Cortex of kidney (tissue), 1 donor: ENCODE measurements at places on chromosomes 7 and 10.

GRCh38 chr7:2217716-2218443 is 14.9 kb downstream of the MAD1L1 start:
- no peak for DNase-seq

DNA sequence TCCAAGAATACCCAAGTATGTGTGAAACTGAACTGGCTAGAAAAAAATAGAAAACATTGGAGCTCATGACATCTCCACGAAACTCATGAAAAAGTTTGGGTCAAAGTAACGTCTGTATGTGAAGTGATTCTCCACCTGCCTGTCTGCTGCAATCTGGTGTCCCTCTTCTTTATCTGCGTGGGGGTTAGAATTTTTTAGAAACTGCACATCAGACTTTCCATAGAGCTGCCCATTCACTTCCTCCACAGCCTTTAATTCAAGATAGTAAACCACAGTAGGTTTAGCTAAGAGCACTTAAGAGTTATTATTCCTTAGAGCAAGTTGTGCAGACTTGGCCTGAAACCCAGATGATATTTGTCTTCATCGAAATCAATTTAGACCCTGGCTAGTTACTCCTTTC is 55.3 kb downstream of the SCIN start:
- DNase-seq, result no peak

- no peak for DNase-seq
These were observed 24.8 kb upstream of the GIMAP8 start for GRCh38 chr7:150425670-150426069.

DNA sequence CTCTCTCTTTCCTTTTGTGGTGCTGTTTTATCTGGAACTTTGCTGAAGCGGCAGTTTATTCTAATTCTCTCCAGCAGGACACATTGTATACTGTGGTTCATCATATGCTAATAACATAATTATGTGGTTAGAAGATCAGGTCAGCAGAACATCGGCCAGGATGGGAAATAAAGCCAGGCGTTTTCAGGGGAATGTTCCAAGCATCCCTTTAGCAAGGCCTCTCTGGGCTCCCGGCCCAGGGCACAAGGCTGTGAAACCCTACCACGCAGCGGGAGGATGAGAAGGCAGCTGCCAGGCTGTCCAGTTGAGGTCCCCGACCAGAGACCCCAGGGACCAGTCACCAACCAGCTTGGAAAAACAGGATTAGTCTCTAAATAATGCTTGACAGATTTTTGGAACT is 112.2 kb upstream of the GALNT17 start:
- no peak for DNase-seq

DNA sequence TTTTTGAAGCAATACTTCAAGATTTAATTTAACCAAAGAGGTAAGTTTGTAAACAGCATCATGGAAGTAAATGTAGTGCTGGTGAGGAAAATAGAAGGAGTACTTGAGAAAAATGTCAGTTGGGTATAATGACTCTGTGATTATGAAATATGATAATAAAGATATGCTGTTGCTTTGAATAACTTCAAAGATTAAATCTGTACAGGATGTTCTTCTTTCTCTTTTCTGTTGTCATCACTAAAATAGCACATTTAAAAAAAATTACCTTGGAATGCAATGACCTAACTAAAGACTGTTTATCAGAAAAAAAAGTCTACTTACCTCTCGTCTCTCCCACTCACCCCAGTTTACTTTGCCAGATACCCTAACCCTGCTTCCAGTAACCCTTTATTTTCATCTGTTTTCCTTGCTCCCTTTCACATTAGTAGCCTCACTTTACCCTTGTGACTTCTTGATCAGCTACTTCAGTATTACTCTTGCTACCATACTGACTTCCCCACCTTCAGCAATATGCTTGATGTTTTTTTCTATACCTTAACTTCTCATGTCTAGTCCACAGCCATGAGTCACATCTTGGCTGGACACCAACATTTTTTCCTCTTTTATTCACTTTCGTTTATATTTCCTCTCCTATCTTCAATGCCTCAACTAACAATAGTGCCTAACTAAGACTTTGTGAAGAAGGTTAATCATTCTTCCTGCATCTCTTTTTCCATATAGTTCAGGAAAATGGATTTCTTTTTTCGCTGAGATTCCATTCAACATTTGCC is 29.7 kb upstream of the TAS2R16 start:
- no peak for DNase-seq

DNA sequence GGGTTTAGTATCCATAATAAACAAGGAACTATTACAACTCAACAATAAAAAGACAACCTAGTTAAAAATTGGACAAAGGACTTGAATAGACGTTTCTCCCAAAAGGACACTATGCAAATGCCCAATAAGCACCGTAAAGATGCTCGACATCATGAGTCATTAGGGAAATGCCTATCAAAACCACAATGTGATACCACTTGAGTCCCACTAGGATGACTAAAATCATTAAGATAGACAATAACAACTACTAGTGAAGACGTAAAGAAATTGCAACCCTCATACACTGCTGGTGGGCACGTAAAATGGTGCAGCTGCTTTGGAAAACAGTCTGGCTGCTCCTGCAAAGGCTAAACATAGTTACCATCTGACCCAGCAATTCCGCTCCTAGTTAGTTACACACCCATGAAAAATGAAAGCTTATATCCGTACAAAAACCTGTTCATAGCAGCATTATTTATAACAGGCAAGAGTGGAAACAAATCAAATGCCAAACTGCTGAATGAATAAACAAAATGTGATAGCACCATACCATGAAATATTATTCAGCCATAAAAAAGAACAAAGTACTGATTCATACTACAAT is 17.3 kb downstream of the CCDC3 start:
- no peak for DNase-seq

DNA sequence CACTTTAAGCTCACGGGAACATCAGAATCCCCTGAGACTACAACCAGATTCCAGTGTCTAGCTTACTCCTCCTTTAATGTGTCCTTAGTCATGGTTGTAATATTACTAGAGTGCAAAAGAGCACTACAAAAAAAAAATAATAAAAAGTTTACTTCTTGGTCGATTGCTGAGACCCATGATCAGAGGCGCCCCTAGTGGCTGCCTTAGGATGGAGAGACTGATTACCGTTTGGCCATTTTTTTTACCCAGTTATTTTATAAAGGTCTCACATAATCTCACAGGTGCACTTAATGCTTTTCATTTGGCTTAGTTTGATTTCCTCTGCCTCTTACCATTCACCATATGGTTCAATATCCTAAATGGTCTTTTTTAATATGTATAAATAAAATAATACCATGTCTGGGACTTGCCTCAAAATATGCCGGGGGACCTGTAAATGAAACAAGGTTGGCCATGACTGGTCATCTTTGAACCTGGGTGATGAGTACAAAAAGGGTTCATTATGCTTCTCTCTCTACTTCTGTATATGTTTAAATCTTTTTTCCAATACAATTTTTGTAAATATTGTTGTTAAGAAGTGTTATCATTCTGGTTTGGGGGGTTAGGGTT is 331.5 kb upstream of the NFE2L3 start:
- no peak for DNase-seq

DNA sequence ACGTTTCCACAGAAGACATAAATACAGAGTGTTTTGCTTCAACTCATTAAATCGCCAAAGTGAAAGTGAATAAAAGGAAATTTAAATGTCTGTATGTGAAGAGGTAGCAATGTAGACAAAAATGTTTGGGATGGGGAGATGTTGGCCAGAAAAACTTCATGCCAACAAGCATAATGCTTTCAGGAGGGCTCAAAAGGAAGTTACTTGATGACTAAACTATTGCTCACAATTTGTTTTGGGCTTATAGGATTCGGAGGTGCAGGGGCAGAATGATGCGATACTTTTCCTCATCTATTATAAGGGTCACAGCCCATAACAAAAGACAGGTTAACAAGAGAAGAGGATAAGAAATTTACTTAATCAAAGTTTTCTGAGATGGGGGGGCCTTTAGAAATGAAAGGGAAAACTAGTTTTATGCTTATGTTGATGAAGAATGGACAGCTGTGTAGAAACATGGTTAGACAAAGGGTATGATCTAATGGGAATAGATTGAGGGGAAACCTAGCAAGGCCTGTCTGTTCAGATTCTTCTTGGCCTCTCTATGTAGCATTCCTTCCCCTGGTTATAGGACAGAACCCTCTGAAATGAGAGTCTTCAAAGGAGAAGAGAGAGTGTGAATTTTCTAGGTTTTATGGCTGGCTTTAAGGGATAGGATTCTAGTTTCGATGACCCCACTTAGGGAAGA is 898.6 kb downstream of the LRMDA start:
- no peak for DNase-seq

- no peak for DNase-seq
These were observed 3.2 kb downstream of the GNB2 start for GRCh38 chr7:100676501-100677306.

DNA sequence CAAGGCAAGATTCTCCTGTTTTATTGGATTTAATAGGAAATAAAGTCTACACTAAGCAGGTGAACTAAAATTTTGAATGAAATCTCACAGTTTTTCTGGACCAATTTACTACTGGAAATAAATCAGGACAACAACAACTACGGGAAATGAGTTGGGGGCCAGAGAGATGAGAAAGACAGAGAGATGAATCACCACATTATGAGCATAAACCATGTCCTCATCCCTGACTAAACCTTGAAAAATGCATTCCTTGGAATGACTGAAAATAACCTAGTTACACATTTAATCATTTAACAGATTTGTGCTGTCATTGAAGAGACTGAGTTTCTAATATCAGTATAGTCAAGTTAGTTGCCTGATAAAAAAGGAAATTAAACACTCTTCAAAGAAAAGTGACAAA is 608.4 kb upstream of the KCND2 start:
- DNase-seq, result no peak

DNA sequence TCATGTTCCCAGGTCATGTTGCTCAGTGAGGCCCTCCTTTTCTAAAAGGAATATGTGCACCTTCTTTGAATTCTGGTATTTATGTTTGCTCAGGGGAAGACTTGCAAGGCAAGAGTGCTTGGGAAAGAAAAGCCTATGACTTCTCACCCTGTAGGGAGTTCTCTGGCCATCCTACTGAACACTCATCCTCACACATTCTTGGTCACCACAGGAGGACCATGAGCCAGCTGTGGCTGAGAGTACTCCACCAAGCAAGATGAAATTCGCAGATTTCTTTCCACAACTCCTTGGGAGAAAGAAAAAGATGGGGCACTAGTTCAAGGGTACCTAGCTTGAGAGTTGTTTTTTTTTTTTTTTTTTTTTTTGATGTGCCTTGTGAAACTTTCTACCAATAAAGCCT is 179.6 kb downstream of the FZD1 start:
- no peak for DNase-seq

DNA sequence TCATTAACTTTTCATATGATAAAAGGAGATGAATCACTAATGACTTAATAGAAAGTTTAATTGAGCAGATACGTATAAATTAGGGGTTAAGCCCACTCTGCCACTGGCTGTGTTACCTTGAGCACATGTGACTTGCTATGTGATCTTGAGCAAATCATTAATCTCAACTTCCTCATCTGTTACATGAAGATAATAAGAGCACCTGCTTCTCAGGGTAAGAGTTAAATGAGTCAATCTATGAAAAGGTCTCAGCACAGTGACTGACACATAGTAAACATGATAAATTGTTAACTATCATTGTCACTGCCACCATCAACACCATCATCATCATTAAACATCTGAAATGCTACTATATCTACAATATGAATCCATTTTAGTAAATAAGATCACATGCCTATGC is 110.8 kb downstream of the TPK1 start:
- no peak for DNase-seq

DNA sequence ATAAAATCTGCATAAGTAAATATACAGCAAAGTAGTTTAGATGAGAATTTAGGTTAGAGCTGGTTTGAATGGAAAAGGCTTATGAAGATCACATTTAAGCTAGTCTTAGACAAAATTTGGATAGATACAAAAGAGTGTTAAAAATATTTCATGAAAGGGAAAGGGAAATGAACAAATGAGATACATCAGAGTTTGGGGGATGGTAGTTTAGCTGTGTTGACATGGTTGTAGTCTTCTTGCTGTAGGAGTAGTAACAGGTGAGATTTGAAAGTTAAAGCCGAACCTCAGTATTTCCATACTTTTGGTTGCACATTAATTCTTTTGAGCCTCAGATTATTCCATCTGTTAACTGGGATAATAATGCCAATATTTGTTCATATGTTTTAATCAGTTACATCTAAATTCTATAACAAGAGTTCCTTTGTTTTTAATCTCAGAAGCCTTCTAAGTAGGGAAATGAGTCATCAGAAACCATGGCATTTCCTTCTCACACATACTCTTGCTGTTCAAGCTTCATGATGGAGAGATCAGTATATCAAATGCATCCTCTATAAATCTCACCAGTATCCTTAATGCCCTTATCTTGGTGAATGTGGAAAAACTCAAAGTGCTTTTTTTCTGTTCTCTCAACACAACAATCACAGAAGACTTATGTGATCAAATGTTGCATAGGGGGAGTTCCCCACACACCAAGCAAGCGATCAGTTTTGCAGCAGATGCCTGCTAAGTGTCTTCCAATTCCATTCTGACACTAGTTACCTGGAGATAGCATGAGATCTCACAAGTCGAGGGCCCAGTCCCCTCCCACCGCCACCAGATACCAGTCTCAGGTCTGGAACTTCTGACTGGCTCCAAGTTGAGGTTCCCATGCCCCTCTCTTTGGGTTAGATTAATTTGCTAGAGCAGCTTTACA is 84.7 kb downstream of the MAPK8 start:
- no peak for DNase-seq

DNA sequence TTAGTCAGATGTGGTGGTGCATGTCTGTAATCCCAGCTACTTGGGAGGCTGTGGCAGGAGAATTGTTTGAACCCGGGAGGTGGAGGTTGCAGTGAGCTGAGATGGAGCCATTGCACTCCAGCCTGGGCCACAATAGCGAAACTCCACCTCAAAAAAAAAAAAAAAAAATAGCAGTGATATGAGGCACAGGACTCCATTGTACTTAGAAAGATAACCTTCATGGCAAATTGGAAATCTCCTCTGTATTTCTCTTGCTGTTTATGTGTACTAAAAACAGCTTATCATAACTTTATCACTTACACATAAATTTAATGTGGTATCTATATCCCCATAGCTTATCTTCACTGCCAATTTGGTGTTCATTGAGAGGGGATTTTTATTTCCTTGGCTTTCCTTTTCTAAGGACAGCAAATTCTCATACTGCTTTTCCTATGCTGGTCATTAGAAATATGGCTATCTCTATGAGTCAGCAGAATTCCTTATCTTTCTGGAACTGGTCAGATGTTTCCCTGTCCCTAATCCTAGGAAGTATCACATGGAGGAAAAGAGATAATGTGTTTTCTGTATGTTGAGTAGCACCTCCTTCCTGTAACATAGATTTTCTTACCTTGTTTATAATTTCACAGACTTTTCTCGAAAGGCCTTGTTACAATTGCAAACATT is 40.6 kb upstream of the ZEB1 start:
- DNase-seq, result no peak
